ENCODE measurements at places on chromosomes 2 and 18. TPM values are rescaled to one million over a fixed set of nuclear protein-coding genes. Genes with fewer than 3 reads are reported as not detected.

- H3K4me3 ChIP-seq: no peak overlapping the region
- H3K27ac ChIP-seq: no peak overlapping the region
- no peaks in the 10 kb centered on the region for H3K27me3 ChIP-seq
- no peak for DNase-seq
- no peaks in the 10 kb centered on the region for H3K4me1 ChIP-seq
These were observed 84.9 kb downstream of the EFEMP1 start for GRCh38 chr2:55838653-55839052.

DNA sequence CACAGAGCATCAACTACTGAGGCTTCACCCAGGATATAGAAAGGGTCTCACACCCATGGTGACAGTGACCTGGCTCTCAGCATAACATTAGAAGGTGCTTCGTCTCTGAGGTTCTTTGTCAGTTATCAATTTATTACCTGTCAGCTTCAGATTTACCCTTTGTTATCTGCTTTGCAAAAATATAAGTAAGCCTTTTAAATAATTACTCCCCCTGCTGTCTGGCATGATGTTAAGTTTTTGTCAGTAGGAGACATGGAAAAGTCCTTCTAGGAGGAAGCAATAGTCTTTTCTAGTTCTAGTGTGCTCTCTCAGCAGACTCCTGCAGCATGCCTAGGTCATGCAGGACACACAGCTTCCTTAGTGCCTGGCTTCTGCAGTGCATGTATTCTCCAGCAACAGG is 149.9 kb downstream of the RDH14 start:
- DNase-seq: no peak
- no peaks in the 10 kb centered on the region for H3K27me3 ChIP-seq
- H3K4me3 ChIP-seq: no peak overlapping the region

Gene ASXL3
- total RNA-seq: 1.0 TPM

DNA sequence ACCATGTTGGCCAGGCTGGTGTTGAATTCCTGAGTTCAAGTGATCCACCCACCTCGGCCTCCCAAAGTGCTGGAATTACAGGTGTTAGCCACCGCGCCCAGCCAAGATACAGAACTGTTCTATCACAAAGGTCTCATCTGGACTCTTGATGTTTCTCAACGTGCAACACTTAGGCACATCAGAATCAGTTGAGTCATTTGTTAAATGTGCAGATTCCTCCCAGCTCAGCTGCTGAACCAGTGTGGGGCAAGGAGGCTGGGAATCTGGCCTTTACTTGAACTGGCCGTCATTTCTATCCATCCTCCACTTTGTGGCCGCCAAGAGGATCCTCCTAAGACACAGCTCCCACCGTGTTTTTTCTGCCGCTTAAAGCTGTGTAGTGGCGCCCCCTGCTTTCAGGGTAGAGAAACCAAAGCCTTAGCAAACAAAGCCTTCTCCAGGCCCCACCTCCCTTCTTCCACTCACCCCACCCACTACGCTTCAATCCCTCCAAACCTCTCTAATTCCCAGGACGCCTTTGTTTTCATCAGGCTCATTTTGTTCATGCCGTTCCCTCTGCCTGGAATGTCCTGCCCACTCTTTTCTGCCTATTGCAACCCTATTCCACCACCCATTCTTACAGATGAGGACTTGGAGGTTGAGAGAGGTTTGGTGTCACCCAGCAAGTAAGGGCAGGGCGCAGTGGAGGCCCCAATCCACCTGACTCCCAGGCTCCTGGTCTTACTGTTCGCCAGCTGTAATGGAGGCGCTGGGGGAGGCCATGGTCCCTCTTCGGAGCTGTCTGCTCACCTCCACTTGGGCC is 776 bp upstream of the SPEG start:
- no peaks in the 10 kb centered on the region for H3K36me3 ChIP-seq
- peaks cover 13% of the 10 kb centered on the region for H3K4me1 ChIP-seq
- H3K27ac ChIP-seq: no peak overlapping the region

Gene ARHGAP25
- 119 TPM for total RNA-seq

- H3K4me1 ChIP-seq: no peaks in the 10 kb centered on the region
- no peaks in the 10 kb centered on the region for H3K36me3 ChIP-seq
- no peak overlapping the region for H3K27ac ChIP-seq
- no peak for DNase-seq
- no peaks in the 10 kb centered on the region for H3K27me3 ChIP-seq
These were observed 97.1 kb upstream of the TNP1 start for GRCh38 chr2:216956820-216957493.

DNA sequence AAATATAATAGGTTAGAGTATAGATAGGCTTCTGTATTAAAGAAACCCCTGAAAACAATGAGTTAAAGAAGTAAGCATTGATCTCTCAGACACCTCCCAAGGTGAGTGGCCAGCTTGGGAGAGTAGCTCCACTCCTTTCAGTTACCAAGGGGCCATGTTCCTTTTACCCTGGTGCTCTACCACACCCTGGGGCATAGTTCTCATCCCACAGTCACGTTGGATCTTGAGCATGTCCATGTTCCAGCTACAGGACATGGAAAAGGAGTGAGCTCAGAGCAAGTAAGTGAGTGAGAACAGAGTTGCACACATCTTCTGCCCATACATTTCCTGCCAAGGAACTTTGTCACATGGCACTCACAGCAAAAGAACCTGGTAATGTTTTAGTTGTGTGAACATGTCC is 325.9 kb upstream of the SLC39A10 start:
- H3K27me3 ChIP-seq: no peaks in the 10 kb centered on the region
- H3K4me3 ChIP-seq: no peak overlapping the region
- H3K36me3 ChIP-seq: no peaks in the 10 kb centered on the region
- H3K27ac ChIP-seq: no peak overlapping the region

DNA sequence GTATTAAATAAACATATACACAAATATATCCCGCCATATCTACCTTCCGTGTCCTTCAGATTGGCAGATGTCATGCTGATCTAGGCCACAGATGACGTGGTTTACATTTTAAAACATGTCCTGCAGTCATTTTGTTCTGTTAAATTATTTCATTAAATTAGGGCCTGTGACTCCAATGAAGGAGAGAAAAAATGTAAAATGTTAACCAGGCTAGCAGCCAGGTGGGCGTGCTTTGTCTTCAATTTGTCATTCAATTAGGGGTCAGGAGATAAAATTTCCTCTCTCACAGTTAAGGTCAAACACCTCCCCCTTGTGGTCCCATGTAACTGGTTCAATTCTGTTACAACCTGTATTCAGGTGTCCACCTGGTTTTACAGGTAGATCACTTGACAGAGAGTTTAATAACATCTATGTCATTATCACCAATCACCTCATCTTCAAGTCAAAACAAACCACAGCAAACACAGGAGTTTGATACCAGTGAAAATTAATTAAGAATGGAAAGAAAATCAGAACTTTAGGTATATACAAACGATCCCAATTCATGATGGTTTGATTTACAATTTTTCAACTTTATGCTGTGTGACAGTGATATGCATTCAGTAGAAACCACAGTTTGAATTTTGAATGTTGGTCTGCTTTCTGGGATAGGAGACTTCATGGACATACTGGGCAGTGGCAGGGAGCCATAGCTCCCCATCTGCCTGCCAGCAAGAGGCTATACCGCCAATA is 339.4 kb downstream of the CMPK2 start:
- H3K27ac ChIP-seq: no peak overlapping the region
- H3K36me3 ChIP-seq: no peaks in the 10 kb centered on the region
- H3K27me3 ChIP-seq: no peaks in the 10 kb centered on the region
- H3K4me3 ChIP-seq: no peak overlapping the region
- H3K4me1 ChIP-seq: no peaks in the 10 kb centered on the region

- peak overlapping the region; percentile 95 for H3K27ac ChIP-seq
- no peak for DNase-seq
- peaks cover under 1% of the 10 kb centered on the region for H3K36me3 ChIP-seq
- no peaks in the 10 kb centered on the region for H3K27me3 ChIP-seq
- H3K4me1 ChIP-seq: peaks cover 64% of the 10 kb centered on the region
These were observed 3.5 kb downstream of the TRIB2 start for GRCh38 chr2:12720278-12720620.

DNA sequence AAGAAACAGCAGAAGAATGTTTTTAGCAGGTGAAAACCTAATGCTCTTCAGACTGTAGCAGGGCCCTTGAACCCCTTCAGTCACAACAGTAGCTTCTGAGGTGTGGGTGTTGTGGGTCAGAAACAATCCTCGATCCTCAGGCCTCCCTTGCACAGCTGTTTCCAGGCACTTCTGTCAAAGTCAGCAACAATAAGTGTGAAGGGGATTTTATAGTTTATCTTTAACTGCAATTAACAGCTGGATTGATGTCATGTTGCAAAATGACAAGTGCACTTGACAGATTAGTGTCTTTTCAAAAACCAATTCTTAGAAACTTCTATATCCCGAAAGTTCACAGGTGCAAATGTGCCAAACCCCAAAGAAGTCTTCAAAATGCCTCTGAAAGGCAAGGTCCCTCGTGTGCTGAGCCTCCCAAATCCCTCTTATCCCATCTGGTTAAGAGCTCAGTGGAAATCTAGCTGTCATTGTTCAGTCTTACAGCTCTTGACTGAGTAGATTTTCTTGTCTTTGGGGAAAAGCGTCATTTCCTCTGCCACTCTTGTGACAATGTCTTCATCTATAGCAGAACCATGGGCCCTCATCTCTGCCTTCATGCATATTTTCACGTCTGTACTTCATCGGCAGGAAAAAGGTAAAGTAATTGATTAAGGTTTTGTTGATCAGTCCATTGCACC is 29.6 kb downstream of the M1AP start:
- H3K27ac ChIP-seq: no peak overlapping the region
- DNase-seq: no peak
- no peaks in the 10 kb centered on the region for H3K36me3 ChIP-seq
- H3K27me3 ChIP-seq: peaks cover 5% of the 10 kb centered on the region

Gene SLC9A4
- total RNA-seq: not detected

Gene PARD6G
- 6.8 TPM for total RNA-seq

- H3K27me3 ChIP-seq: no peaks in the 10 kb centered on the region
- no peak for DNase-seq
- H3K4me1 ChIP-seq: peaks cover 25% of the 10 kb centered on the region
- H3K36me3 ChIP-seq: no peaks in the 10 kb centered on the region
These were observed 102.4 kb downstream of the TRIB2 start for GRCh38 chr2:12819103-12819475.

DNA sequence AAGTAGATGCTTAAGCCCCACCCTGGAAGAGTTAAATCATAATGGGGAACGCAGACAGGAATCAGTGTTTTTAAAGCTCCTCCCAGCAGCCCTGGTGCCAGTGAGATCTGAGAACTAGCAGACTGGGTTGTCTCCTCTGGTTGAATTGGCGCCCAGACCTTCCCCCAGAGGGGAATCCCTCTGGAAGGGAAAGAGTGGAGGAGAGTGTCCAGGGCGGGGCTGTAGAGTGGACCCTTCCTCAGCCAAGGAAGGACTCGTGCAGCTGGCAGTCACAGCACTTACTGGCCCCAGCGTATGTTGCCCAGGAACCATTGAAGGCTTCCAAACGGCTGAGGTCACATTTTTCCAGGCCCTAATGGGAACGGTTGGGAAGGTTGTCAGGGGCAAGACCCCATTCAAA is 62.5 kb downstream of the TGOLN2 start:
- H3K4me3 ChIP-seq: no peak overlapping the region
- DNase-seq: no peak
- H3K4me1 ChIP-seq: peaks cover 20% of the 10 kb centered on the region
- no peaks in the 10 kb centered on the region for H3K36me3 ChIP-seq
- no peaks in the 10 kb centered on the region for H3K27me3 ChIP-seq

Gene NCK2
- 50.3 TPM for total RNA-seq

DNA sequence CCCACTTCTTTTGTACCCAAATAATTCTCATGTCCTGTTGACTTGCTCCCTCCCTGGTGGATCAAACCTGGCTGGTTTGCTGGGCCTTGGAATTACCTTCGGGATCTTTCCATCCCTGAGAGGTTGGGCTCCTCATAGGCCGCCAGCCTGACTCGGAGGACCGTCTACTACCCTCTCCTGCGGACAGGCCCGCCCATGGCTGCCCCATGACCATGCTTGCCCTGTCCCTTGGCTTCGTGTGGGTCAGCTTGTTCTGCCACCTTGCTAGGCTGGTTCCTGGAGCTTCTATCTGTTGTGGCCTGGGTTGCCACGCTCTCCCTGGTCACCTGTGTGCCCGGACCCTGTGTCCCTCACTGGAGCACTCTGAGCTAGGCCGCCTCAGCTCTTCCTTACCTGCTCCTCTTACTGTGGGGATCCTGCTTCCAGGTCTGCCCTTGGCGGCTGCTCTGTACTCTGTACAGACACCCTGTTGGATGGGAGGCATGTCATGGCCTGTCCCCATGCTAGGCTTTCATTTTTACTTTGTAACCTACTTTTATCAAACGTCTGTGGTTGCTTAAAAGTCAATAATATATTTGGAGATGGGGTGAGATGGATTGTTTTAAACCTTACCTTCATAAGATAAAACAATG is 29.7 kb upstream of the FHL2 start:
- H3K27me3 ChIP-seq: no peaks in the 10 kb centered on the region
- no peak for DNase-seq
- no peaks in the 10 kb centered on the region for H3K36me3 ChIP-seq
- peaks cover 8% of the 10 kb centered on the region for H3K4me1 ChIP-seq
- H3K4me3 ChIP-seq: no peak overlapping the region

DNA sequence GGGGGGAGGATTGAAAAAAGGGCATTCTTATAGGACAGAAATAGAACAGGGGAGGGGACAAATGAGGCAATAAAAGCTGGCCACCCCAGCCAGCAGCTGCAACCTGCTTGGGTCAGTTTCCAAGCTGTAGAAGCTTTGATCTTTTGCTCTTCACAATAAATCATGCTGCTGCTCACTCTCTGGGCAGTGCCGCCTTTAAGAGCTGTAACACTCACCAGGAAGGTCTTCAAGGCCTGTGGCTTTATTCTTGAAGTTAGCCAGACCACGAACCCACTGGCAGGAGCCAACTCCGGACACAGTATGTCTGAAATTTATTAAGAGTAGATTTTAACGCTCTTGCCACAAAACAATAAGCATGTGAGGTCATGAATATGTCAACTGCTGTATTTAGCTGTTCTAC is 649.9 kb upstream of the RAB6C start:
- H3K27me3 ChIP-seq: no peaks in the 10 kb centered on the region
- H3K27ac ChIP-seq: no peak overlapping the region
- DNase-seq: no peak

Data from spleen (tissue), 13 donors.